ENCODE measurements at places on chromosomes 3 and 15.
A peak's percentile ranks its signal among the peaks of the same experiment; 100 is the strongest.

- no peak for DNase-seq
Observed at GRCh38 chr3:10744098-10744465, 71.9 kb upstream of the SLC6A11 start.

- no peak for DNase-seq
Observed at GRCh38 chr15:62450061-62450460, 285.0 kb upstream of the C2CD4B start.

GRCh38 chr3:25471081-25471768 lies 43.2 kb downstream of the RARB start:
- DNase-seq, result no peak

DNA sequence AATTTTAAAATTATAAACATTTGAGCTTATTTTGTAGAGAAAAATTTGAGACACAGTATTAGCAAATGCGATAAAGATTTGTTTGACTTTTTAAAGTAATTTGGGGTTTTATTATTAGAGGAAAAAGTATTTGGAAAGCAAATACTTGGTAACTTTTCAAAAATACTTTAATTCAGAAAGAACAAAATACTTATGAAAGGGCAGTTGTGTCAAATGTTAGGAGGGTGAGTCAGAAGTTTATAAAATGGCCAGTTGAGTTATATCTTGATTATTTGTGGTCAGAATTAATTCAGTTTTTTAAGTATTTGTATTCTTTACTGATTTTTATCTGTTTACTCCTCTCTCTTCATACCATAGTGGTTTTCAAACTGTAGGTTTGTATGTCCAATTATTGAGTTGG lies 12.1 kb downstream of the LACTB start:
- no peak for DNase-seq

- DNase-seq, result peak; percentile 68
Observed at GRCh38 chr15:98649472-98650416, 1.4 kb downstream of the IGF1R start.

GRCh38 chr3:193389335-193389734 lies 10.8 kb upstream of the ATP13A5 start:
- no peak for DNase-seq

DNA sequence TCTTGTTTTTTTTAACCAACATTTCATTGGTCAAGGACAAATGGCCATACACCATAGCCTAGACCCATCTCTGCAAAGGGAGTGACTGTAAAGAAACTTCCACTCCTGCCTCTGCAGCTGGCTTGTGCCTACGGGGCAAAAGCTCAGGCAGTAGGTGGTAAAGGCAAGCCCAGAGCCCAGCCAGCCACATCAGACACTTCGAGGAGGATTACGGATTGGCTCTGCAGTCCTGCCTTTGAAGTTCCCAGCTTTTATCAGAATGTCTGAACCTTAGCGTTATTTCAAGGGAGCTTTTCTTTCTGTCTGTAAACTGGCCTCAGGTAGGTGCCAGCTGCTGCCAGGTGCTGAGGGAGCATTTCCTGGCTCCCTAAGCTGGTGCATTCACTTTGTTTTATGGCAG lies 15.6 kb downstream of the ZNF710 start:
- DNase-seq, result no peak

DNA sequence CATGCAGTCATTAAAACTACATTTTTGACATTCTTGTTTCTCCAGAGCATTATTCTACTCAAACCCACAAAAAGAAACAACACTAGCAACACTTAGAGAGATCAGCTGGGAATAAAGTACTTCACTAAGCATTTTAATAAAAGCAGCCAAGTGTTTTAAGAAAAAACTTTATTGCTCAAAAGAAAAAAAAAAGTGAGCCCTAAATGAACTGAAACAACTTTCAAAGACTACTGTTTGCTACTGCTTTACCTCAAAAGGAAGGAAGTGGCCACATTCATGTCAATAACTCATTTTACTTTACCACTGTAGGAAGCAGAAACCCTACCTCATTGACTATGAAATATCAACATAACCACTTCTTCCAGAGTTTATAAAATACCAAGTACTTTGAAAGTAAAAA lies 91.3 kb downstream of the UACA start:
- DNase-seq, result peak; percentile 12

GRCh38 chr15:97071668-97072067 lies 741.2 kb downstream of the NR2F2 start:
- DNase-seq, result no peak

GRCh38 chr15:34338347-34338746 lies 766 bp upstream of the SLC12A6 start:
- no peak for DNase-seq

DNA sequence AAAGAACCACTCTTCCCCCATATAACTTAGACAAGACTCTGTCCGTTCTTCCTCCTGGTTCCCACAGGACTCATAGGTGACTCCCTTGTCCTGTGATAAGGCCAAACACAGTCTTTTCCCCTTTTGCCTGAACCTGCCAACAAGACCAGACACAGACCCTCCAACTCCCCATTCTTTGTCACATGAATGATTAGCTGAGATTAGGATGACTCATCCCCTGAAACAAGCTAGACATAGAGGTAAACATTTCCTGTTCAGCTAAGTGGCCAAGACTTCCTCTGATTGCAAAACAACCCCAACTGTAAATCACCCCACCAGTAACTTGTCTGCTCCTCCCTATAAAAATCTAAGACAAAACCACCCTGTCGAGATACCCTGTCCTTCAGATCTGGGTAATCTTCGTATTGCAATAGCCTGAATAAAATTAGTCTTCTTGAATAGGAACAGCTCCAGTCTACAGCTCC lies 11.4 kb upstream of the HTR3E start:
- DNase-seq, result no peak

- no peak for DNase-seq
Observed at GRCh38 chr3:13164893-13165492, 91.8 kb upstream of the IQSEC1 start.

DNA sequence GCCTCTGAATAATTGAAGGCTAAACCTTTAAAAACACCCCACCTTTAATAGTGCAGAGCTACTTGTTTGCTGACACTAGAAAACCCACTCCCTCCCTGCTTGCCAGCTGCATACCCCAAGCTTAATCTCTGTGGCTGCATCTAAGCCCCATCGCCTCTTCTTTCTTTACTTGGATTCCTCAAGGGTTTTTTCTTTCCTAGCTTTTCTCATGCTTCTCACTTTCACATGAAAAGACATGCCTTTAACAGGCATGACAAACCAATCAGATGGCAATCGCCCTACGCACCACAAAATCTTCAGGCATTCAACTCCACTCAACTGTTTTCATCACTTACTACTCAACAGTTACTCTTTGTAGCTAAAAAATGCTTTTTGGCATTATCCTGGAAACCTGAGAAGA lies 77.5 kb downstream of the PLD1 start:
- DNase-seq, result no peak

GRCh38 chr3:152202976-152203626 lies 65.6 kb upstream of the MBNL1 start:
- DNase-seq, result no peak

DNA sequence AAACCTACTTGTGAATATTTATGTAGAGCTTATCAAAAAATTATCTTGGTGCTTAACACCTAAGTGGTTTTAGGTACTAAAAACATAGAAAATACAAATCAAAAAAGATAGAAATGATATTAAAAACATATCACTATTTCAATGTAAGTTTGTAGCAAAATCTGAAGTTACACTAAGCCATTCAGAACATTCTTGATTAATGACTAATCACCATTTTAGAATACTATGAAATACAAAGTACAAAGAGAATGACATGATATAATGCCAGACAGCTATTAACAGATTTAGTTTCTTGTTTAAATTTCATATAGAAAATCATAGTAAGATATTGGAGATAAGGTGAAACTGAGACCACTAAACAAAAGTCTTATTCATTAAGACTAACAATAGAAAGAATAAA lies 169.7 kb upstream of the AGTR1 start:
- DNase-seq, result no peak
